ENCODE measurements at places on chromosomes 3 and 15.

DNA sequence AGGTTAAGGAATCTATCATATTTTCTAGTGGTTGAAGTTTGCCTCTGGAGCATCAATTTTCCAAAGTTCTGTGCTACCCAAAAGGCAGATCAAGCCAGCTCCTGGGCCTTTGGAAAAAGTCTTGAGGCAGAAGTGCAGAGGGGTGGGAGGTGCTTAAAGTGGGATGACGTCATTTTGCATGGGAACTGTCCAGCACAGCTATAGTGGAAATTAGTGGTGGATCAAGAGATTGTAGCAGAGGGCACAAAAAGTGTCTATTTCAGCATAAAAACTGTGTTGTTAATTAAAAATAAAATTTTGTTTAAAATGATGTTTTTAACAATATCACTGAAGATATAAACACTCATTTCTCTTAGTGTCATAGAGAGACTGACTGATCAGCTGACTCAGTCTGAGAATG, 221.9 kb downstream of the LRRN1 start:
- no peak for DNase-seq

- DNase-seq, result peak; percentile 81
Observed at GRCh38 chr3:15805756-15806266, 8.0 kb upstream of the ANKRD28 start.

GRCh38 chr3:73680391-73681095, 55.8 kb upstream of the PDZRN3 start:
- DNase-seq, result no peak

- DNase-seq, result peak; percentile 100
Observed at GRCh38 chr3:67647390-67647878, 7.0 kb downstream of the SUCLG2 start.

DNA sequence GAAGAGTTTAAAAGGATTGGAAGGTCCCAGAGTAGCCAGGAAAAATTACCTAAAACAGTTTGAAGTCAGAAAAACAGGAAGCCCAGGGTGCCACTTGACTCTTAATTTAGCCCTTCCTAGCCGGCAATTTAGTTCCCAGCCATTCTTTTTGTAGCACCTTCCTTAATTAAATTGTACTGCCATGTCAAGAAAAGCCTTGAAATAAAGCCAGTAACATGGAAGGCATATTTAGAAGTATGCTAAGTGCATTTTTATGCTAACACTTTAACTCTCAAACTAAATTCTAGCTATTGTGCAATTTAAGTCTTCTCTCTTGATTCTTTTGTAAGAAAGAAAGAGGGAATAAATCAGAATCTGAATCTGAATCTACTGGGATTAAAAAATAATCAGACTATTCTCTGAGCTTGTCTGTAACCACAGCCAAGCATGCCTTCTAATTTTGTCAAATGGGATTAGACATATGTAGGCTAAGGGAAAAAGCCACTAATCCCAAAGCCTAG, 43.2 kb downstream of the MAP3K13 start:
- no peak for DNase-seq

- no peak for DNase-seq
Observed at GRCh38 chr3:3356846-3357245, 177.4 kb upstream of the CRBN start.

- DNase-seq, result peak; percentile 95
Observed at GRCh38 chr15:64430000-64430735, 30.2 kb upstream of the ZNF609 start.

DNA sequence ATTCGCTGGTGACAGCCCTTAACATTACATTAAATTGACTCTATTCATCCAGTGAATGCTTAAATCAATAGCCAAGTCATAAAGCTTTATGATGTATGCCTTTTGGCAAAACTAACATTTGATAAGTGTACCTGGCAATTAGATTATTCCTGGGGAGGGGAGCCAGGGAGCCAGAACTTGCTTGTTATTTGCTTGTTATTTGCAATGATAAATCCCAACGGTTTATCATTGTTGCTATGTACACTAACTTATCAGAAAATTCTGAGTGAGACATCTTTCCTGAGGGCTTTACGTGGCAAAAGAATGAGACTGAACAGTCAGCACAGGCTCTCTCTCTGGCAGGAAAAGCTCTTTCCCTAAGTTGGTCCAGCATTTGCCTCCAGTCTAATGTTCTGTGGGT, 35.8 kb upstream of the FBN1 start:
- DNase-seq, result peak; percentile 70

DNA sequence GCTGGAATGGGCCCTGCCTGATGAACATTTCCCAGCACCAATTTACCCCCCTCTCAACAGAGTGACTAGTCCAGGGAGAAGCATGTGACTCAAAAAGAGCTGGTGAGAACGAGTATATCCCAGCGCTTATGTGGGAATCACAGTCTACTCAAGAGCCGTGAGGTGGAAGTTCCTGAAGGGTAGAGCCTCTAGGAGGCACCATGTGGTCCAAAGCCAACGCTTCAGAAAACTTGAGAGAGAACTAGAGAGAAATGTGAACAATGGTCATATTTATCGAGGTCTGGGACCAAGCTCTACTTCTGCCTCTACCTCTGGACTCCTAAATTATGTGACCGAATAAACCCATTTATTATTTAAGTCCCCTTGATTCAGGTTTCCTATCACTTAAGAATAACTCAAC, 111.0 kb upstream of the RAP2B start:
- DNase-seq, result no peak

- no peak for DNase-seq
Observed at GRCh38 chr3:88509582-88509981, 359.8 kb downstream of the C3orf38 start.

DNA sequence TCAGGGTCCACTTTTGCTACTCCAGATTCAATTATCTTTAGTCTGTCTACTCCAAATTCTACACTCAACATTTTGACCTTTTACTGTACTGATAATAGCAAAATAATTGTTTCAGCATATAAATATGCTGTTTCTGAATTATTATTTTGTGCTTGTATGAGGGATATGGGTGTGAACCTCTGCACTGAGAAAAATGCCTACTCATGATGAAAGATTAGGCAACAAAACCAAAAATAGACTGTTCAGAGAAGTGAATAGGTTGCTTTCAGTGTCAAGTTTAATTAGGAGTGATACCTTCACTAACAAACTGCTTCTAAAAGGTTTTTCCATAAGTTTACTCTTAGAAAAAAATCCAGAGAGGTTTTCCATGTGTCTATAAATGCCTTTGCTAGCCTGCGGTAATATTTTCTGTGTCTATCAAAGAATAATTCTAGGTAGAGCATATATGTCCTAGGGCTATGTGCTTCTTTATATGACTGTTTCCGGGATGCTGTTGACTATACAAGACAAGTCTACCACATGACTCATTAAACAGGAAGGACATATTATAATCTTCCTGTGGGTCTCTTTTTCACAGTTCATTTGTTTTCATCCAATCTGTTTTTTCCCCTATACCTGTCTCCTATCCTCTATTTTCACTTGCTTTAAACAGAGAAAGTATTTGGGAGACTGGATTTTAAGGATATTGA, 218.5 kb upstream of the TTC14 start:
- peak; percentile 23 for DNase-seq

- no peak for DNase-seq
Observed at GRCh38 chr3:8658306-8659212, 14.0 kb upstream of the SSUH2 start.

Data from fibroblast of mammary gland (primary cell).